ENCODE measurements at places on chromosomes 6 and 20. TPM values are rescaled to one million over a fixed set of nuclear protein-coding genes. Genes with fewer than 3 reads are reported as not detected.

The ZSWIM3 gene
- 4.7 TPM for total RNA-seq

DNA sequence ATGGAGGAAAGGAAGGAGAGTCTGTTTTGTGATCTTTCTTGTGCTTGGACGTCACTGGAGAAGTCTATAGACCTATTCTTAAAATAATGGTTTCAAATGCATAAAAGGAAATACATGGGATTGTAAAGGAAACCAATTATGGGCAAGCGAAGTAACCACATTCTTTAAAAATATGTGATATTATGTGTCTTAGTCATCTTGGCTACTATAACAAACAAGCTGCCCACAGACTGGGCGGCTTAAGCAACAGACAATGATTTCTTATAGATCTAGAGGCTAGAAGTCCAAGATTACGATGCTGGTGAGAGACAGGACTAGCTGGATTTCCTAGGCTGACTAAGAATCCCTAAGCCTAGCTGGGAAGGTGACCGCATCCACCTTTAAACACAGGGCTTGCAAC is 49.4 kb upstream of the CD83 start:
- peaks cover 1% of the 10 kb centered on the region for H3K27me3 ChIP-seq
- no peak overlapping the region for H3K27ac ChIP-seq
- H3K4me1 ChIP-seq: peaks cover 16% of the 10 kb centered on the region
- H3K4me3 ChIP-seq: no peak overlapping the region

The PLEKHG1 gene
- 6.7 TPM for total RNA-seq

DNA sequence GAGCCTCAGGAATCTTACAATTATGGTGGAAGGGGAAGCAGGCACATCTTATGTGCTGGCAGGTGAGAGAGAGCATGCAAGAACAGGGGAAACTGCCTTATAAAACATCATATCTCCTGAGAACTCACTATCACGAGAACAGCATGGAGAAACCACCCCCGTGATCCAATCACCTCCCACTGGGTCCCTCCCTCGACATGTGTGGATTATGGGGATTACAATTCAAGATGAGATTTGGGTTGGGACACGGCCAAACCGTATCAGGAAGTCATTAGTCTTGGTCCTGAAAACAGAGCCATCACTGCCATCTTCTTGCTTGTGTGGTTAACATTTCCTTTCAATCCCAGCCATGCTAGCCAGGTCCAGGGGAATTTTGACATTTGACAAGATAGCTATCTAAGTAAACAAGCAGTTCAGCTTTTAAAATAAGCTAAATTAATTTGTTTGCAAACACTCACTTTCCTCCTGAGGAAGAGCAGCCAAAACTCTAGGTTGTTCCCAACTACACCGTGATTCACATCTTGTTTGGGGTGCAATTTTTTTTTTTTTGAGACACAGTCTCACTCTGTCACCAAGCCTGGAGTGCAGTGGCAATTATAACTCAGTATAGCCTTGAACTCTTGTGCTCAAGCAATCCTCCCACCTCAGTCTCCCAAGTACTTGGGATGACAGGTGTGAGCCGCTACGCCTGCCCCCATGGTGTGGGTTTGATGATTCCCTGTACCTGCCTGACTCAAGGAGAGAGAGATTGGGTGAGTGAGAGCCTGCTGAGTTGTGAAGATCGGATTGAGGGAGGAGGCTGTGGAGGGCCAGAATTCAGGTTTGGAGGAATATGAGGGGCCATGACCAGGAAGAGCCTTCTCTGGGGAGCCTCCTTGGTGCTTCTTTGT is 13.0 kb upstream of the PPP1R14C start:
- H3K27ac ChIP-seq: no peak overlapping the region
- H3K4me3 ChIP-seq: no peak overlapping the region
- H3K36me3 ChIP-seq: no peaks in the 10 kb centered on the region
- DNase-seq: no peak

- H3K4me3 ChIP-seq: no peak overlapping the region
- H3K4me1 ChIP-seq: no peaks in the 10 kb centered on the region
- no peak for DNase-seq
- H3K27ac ChIP-seq: no peak overlapping the region
- no peaks in the 10 kb centered on the region for H3K36me3 ChIP-seq
These were observed 458.3 kb upstream of the MAP3K7 start for GRCh38 chr6:91045161-91045560.

The GRIK2 gene
- total RNA-seq: not detected

DNA sequence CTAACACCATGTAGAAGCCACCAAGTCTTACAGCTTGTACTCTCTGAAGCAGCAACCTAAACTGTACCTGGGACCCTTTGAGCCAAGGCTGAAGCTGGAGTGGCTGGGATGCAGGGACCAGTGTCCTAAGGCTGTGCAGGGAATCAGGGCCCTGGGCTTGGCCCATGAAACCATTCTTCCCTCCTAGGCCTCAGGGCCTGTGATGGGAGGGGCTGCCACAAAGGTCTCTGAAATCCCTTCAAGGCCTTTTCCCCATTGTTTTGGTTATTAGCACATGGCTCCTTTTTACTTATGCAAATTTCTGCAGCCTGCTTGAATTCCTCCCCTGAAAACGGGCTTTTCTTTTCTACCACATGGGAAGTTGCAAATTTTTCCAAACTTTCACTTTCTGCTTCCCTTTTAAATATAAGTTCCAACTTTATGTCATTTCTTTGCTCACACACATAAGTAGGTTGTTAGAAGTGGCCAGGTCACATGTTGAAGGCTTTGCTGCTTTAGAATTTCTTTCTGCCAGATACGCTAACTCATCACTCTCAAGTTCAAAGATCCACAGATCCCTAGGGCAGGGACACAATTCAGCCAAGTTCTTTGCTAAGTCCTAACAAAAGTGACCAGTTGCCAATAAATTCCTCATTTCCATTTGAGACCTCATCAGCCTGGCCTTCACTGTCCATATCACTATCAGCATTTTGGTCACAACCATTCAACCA is 28.2 kb upstream of the ATXN1 start:
- no peaks in the 10 kb centered on the region for H3K4me1 ChIP-seq
- H3K27me3 ChIP-seq: no peaks in the 10 kb centered on the region
- no peak overlapping the region for H3K27ac ChIP-seq
- DNase-seq: no peak
- no peak overlapping the region for H3K4me3 ChIP-seq

DNA sequence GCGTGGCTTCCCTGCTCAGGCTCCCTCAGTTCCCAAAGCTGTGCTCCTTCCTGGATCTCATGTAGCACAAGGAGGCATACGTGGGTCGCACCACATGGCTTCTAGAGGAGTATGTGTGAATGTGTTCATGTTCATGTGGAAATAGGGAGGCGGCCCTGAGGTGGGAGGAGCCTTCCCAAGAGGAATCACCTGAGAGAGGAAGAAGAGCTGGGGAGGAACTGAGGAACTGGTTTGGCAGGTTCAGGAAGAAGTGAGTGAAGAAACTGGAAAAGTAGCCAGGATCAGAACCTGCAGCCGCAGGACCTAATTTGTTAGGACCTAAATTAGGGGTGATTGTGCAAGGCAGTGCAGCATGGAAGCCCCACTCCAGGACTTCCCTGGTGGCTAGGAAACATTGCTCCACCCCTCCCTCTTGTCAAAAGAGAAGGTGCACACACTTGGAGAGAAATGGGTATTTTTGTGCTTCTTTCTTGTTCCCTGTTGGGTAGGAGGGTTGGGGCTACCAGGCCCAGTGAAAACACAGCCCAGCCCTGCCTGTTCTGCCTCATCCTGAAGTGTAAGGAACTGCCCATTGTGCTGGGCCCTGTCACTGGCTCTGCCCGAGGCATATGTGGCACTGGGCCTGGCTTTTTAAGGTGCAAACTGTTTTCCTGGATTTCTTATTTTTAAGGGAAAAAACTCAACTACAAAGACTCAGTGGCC is 20.7 kb downstream of the SYNJ2 start:
- H3K4me1 ChIP-seq: peaks cover 40% of the 10 kb centered on the region
- no peak overlapping the region for H3K4me3 ChIP-seq
- DNase-seq: no peak
- no peak overlapping the region for H3K27ac ChIP-seq

DNA sequence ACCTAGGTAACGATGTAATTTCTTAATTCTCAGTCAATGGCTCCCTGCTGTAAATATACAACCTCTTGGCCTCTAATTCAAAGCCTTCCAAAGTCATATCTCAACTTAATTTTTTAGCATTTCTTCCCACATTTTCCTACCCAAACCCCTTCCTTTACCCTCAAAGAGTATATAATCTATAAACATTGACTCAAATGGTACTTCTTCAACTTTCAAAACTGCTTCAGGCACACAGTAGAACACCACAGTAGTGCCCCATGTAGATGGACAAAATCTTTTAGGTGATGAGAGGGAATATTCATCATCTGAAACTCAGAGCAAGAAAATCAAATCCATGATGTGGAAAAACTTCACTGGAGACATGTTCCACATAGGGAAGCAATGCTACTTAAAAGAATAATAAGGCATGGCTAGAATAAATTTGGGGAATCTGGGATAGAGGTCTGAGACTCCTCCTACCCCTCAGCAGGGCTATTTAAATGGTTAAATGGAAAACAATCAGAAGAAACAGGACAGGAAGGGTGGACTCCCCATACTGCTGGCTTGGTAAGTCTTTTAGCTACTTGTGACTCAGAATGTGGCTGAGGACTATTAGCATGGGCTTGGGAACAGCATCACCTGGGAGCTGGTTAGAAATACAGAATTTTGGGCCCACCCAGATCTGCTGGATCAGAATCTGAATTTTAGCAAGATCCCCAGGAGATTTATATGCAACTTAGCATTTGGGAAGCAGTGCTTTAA is 6.4 kb downstream of the SLC22A2 start:
- H3K4me1 ChIP-seq: no peaks in the 10 kb centered on the region
- peaks cover 8% of the 10 kb centered on the region for H3K27me3 ChIP-seq
- H3K27ac ChIP-seq: no peak overlapping the region
- H3K4me3 ChIP-seq: no peak overlapping the region
- DNase-seq: no peak

DNA sequence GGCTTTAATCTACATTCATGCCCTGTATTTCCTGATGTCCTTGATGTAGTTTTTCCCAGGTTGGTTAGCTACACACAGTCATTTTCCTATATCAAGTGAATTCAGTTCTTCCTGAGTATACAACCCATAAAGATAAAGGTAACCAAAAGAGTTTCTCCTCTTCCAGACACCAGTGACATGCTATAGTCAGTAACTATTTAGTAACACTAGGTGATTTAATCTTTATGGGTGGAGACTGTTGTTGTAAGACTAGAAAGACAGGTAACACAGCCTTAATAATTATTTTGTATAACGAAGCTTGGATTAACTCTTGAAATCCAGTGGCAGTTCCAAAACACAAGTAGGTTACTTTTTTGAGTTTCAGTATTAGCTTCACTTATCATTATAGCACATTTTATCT is 17.6 kb downstream of the MCUR1 start:
- DNase-seq: no peak
- H3K27ac ChIP-seq: no peak overlapping the region
- H3K36me3 ChIP-seq: peaks cover 15% of the 10 kb centered on the region

The TAP1 gene
- total RNA-seq: 258 TPM

- H3K4me3 ChIP-seq: no peak overlapping the region
- no peak overlapping the region for H3K27ac ChIP-seq
- H3K27me3 ChIP-seq: no peaks in the 10 kb centered on the region
- no peaks in the 10 kb centered on the region for H3K4me1 ChIP-seq
- no peak for DNase-seq
These were observed 385.2 kb upstream of the CHD6 start for GRCh38 chr20:42003380-42003779.

GRCh38 chr6:30238178-30238795 is 25.1 kb upstream of the TRIM26 start:
- H3K4me1 ChIP-seq: no peaks in the 10 kb centered on the region
- H3K36me3 ChIP-seq: no peaks in the 10 kb centered on the region
- H3K27me3 ChIP-seq: peaks cover 21% of the 10 kb centered on the region

- no peaks in the 10 kb centered on the region for H3K27me3 ChIP-seq
- peaks cover 7% of the 10 kb centered on the region for H3K36me3 ChIP-seq
- H3K4me3 ChIP-seq: no peak overlapping the region
- no peak for DNase-seq
These were observed 535.4 kb upstream of the JARID2 start for GRCh38 chr6:14710421-14710820.

DNA sequence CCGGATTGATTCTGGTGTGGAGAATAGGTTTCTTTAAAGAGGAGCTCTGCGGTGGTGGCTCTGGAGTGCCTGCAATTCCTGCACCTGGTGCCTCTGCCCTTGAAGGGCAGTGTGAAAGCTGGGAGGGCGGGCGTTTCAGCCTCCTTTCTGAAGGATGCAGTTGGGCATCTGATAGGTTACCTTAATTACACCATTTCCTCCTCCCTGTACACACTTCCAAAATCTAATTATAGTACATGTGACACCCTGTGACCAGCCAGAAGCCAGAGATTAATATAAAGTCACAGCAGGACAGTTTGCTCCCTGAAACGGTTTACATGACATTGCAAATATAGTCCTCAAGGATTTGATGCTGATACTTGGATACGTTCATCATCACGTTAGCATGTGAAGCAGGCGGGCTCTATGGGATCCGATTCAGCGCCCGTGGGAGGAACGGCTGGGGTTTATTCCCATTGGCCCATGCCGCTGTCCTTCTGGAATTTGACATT is 548.2 kb downstream of the QKI start:
- H3K27ac ChIP-seq: no peak overlapping the region
- no peak overlapping the region for H3K4me3 ChIP-seq
- no peaks in the 10 kb centered on the region for H3K36me3 ChIP-seq
- no peaks in the 10 kb centered on the region for H3K27me3 ChIP-seq

The PDE7B gene
- total RNA-seq: 0.05 TPM

DNA sequence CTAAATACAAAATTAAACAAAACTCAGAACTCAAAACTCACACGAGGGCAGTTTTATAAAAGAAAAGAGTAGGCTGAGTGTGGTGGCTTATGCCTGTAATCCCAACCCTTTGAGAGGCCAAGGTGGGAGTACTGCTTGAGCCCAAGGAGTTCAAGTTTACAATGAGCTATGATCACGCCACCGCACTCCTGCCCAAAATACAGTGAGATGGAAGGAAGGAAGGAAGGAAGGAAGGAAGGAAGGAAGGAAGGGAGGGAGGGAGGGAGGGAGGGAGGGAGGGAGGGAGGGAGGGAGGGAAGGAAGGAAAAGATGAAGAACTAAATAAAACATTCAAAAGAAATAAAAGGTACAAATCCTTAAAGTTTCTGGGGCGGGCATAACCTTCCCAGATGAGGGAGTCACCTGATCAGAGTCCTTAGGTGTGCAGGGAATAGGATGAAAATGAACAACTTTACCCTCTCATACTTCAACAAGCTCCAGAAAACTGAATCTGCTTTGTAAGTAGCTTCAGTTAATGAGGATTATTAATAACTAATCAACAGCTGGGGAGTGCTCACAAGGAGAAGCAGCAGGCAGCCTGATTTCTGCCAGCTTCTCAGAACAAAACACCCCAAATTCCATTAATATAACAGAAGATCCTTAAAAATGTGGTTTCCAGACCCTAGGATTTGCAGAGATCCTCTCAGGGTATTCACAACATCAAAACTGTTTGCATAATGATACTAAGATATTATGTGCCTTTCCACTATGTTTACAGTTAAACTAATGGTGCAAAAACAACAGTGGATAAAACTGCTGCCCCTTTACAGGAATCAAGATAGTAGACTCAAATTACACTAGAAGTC is 21.8 kb downstream of the LMBRD1 start:
- no peak overlapping the region for H3K4me3 ChIP-seq
- peaks cover 38% of the 10 kb centered on the region for H3K4me1 ChIP-seq
- DNase-seq: no peak

- H3K27me3 ChIP-seq: no peaks in the 10 kb centered on the region
- H3K4me1 ChIP-seq: no peaks in the 10 kb centered on the region
- H3K36me3 ChIP-seq: no peaks in the 10 kb centered on the region
- H3K4me3 ChIP-seq: no peak overlapping the region
- H3K27ac ChIP-seq: no peak overlapping the region
These were observed 26.4 kb downstream of the DZANK1 start for GRCh38 chr20:18440403-18440802.

The GTSF1L gene
- not detected for total RNA-seq

- no peak for DNase-seq
- no peak overlapping the region for H3K27ac ChIP-seq
- no peak overlapping the region for H3K4me3 ChIP-seq
These were observed 320.0 kb downstream of the GJA1 start for GRCh38 chr6:121755485-121755884.

The TBXT gene
- total RNA-seq: not detected

Measured in activated CD4-positive, alpha-beta memory T cell treated with anti-CD3 and anti-CD28 coated beads for 36 hours (primary cell).